Stomach (tissue), 19 donors: ENCODE measurements at places on chromosomes 11 and 22. TPM values are rescaled to one million over a fixed set of nuclear protein-coding genes. Genes with fewer than 3 reads are reported as not detected.

DNA sequence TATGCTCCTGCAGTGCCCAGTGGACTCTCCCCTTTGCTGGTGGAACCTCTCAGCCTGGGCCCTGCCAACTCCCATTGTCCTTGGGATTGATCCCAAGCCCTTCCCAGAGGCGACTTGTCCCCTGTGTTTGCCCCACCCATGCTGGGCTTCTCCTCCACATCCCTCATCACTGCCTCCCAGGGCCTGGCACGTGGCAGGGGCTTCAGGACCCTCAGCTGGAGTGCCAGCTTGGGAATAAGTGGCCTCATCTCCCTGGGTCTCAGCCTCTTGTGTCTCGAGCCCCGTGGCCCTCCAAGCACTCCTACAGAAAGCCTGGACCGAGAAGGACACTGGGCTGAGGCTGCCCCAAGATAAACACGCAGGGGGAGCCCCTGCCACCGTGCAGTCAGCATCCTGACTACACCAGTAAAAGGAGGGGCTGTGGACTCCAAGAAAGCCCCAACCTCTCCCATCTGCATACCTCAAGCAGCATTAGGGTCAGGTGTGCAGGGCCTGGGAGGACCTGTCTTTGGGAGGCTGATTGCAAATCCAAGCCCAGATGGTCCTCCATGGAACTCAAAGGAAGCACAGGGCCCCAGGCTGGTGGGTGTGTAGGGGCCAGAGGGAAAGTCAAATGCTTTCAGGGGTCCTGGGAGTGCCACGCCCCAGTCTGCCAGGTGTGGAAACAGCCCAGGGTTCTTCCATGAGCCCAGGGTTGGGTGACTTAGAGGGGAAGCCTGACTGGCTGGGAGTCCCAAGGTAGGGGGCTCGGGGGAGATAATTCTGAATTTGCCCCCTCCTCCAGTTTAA is 9.5 kb upstream of the GNAZ start:
- no peak for DNase-seq

PGA4 gene
- total RNA-seq, result 547 TPM

NAALADL1 gene
- 31.0 TPM for total RNA-seq

OR8D4 gene
- not detected for total RNA-seq

- DNase-seq, result no peak
These were observed 197.0 kb downstream of the SBF2 start for GRCh38 chr11:10096987-10097386.

PGAP2 gene
- 12.8 TPM for total RNA-seq
